Activated CD8-positive, alpha-beta memory T cell treated with anti-CD3 and anti-CD28 coated beads, Interleukin-2, amount 50 U/mL, for 48 hours (primary cell): ENCODE measurements at places on chromosomes 7 and 10.

DNA sequence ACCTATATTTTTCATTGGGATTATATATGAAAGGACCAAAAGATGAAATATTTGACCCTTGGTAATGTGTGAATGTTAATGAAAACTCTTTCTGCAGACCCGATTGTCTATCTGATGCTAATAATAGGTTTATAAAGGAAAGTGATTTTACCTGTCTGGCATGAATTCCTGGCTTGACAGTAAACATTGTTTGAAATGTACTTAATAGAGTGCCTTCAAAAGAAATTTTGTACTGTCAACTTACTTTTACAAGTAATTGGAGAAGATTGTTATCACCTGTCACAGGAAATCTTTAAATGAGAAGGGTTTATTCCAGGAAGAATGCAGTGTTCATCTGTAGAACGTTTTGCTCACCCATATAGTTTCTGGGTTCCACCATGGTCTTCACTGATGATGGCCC, 588.2 kb downstream of the INHBA start:
- DNase-seq, result no peak

DNA sequence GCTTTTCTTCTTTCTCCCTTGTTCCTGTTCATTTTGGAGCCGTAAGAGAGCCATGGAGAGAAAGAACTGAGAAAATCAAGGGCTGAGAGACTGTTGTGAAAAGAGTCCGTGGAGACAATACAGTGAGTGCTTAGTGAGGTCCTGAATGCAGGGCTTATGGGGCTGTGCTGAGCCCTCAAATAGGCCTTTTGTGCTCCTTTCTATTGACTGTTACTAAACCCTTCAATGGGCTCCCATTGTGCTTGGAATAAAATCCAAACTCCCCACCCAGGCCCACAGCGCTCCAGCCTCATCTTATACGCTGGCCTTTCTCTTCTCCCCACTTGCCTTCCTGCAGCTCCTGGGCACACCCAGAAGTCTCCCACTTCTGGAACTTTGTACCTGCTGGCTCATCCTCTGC, 243.1 kb upstream of the HABP2 start:
- no peak for DNase-seq

- no peak for DNase-seq
These were observed 8.8 kb downstream of the CAPZA2 start for GRCh38 chr7:116871061-116871700.

- DNase-seq, result no peak
These were observed 341 bp downstream of the GOT1 start for GRCh38 chr10:99430116-99430450.

GRCh38 chr10:120345186-120345585, 111.8 kb upstream of the PLPP4 start:
- no peak for DNase-seq

DNA sequence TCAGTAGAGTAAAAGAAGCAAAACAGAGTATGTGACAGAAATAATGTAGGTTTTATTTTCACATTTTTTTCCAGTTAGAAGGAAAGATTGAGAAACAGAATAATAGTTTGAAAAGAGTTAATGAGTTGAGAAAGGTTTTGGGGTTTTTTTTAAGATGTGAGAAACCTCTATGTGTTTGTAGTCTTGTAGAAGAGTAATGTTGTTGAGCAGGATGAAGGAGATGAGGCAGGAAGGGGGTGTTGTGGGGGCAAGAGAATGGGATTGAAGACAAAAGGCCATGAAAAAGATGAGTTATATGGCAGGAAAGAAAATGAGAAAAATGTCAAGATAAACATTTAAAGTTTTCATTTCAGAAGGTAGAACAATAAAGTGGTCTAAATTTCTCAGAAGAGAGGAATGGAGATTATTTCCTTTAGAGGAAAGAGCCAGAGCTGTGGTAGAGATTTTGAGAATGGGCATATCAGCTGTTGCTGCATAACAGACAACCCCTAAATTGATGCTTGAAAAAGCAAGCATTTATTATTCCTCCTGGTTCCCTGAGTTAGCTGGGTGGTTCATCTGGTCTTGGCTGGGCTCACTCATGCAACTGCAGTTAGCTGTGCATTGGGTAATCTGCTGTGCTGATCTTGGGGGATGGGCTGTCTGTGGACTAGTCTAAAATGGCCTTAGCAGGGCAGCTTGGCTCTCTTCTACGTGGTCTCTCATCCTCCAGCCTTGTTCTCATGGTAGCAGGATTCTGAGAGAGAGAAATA, 27.1 kb downstream of the PCGF5 start:
- no peak for DNase-seq
